ENCODE measurements at places on chromosomes 7 and 10.

GRCh38 chr10:84398696-84399095, 70.3 kb downstream of the CCSER2 start:
- DNase-seq: no peak

GRCh38 chr7:21547501-21547900, 4.7 kb downstream of the DNAH11 start:
- no peak for DNase-seq

DNA sequence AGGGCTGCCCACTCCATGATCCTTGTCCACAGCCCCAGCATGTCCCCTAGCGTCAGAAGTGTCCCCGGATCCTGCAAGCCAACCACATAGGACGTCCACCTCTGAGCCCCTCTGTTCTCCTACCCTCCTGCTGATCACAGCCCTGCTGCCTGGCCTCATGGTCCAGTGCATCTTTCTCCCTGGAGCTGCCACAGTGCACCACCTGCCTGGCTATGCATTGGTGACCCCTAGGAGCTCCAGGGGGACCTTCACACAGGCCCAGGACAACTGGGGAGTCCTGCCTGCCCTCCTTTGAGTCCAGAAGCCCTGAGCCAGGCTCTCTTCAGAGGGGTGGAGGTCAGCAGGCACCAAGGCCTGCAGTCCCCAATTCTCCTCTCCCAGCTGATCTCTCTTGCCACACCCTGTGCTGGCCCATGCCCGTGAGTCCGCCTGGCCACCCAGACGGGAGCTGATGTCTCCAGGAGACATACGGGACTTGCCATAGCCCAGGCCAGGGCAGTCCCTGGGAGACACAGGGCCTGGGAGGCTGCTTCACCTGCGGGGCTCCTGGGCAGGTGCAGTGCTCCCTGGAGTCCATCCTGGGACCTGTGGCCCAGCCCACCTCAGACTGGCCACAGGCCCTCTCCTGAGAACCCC, 77.4 kb upstream of the RET start:
- DNase-seq: no peak

GRCh38 chr7:71784180-71784579, 628.0 kb downstream of the CALN1 start:
- DNase-seq: no peak

GRCh38 chr10:72110673-72111401, 22.5 kb upstream of the SPOCK2 start:
- no peak for DNase-seq

DNA sequence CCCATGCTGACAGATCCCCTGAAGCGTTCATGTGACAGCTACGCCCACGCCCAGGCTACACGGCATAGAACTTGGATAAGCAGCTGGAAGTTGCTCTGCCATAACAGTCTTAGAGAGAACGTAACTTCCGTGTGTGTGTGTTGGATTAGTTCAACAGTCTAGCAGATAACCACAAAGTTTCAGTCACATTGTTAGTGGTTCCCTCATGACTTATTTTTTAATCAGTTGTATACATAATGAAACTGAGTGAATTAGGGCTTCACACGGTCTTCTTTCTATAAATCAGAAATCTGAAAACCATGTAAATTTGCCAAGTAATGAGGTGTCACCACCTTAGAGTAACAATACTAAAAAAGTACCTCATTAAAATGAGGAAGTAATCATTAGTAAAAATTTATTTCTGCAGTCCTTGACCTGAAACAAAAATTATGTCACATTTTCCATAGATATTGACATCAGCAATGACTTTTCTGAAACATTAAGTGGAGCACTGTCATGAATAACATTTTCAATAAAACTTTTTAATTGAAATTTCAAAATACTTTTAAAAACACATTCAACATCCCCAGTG, 21.7 kb upstream of the MACC1 start:
- no peak for DNase-seq

GRCh38 chr10:12396567-12396966, 47.2 kb downstream of the CAMK1D start:
- DNase-seq: no peak

GRCh38 chr7:35015346-35015859, 21.9 kb downstream of the DPY19L1 start:
- DNase-seq: no peak

DNA sequence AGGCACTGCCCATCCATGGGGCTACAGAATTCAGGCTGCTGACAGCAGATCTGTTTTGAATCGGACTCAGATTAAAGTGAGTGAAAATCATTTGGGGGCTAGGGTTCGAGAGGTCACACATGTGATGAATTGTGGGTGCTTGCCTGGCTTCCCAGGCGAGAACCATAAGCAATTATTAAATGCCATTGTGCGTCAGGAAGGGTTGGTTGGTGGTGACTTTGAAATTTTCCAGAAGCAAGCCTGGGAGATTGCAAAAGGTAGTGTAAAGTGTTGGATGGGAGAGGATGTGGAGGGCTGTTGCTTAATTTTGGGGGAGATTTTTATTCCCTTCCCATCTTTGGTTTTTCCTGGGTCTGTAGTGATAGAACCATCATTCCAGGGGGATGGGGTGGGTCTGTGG, 34.6 kb downstream of the LRMDA start:
- no peak for DNase-seq

GRCh38 chr7:73683788-73684693, 644 bp downstream of the BUD23 start:
- DNase-seq: no peak

All from cerebellar cortex (tissue), 1 donor.